ENCODE measurements at places on chromosomes 3 and 15. TPM values are rescaled to one million over a fixed set of nuclear protein-coding genes. Genes with fewer than 3 reads are reported as not detected.

Gene GHSR
- not detected for total RNA-seq

Gene SMAD6
- total RNA-seq, result 0.23 TPM

DNA sequence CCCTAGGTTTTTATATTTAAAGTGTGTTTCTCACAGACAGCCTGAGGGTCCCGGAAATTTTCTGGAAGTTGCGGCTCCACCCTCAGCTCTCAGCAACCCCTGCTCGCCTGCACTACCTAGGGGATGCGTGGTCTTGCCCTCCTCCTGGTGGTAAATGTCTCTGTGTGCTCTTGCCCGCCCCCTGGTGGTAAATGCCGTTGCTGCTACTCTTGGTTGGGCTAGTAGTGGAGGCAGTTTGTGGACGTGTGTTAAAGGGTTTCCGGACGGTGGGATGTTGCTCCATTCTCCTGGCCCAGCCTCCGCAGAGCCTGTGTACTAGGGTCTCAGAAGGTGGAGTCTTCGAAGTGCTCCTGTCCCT lies 27.4 kb downstream of the STOML1 start:
- H3K4me1 ChIP-seq, result peaks cover 27% of the 10 kb centered on the region
- H3K27me3 ChIP-seq, result no peaks in the 10 kb centered on the region
- peak; percentile 93 for DNase-seq
- H3K27ac ChIP-seq, result peak overlapping the region; percentile 76
- H3K36me3 ChIP-seq, result no peaks in the 10 kb centered on the region
- H3K4me3 ChIP-seq, result peak overlapping the region; percentile 66

DNA sequence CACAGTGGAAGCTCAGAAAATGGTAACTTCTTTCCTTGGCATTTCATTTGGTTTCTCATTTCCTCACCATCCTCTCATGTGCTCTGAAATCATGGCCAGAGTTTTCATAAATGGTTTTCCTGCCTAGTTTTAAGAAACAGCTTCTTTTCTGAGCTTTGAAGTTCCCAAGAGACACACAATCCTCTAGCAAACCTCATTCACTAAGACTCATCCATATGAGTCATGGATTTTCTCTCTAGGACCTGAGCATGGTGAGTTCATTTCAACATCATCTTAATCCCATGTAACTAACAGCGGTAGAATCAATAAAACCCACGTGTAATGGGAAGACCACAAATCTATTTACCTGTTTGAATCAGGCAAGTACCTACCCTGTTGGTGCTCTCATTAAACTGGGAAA lies 274.5 kb upstream of the LRTM1 start:
- H3K4me3 ChIP-seq, result no peak overlapping the region
- no peak overlapping the region for H3K27ac ChIP-seq
- H3K4me1 ChIP-seq, result no peaks in the 10 kb centered on the region
- no peaks in the 10 kb centered on the region for H3K36me3 ChIP-seq
- DNase-seq, result no peak

Gene TMC3
- not detected for total RNA-seq

- H3K4me3 ChIP-seq, result no peak overlapping the region
- DNase-seq, result no peak
- no peak overlapping the region for H3K27ac ChIP-seq
- H3K36me3 ChIP-seq, result no peaks in the 10 kb centered on the region
- no peaks in the 10 kb centered on the region for H3K4me1 ChIP-seq
Observed at GRCh38 chr3:23073724-23074305, 129.3 kb upstream of the UBE2E2 start.

Gene FETUB
- not detected for total RNA-seq

DNA sequence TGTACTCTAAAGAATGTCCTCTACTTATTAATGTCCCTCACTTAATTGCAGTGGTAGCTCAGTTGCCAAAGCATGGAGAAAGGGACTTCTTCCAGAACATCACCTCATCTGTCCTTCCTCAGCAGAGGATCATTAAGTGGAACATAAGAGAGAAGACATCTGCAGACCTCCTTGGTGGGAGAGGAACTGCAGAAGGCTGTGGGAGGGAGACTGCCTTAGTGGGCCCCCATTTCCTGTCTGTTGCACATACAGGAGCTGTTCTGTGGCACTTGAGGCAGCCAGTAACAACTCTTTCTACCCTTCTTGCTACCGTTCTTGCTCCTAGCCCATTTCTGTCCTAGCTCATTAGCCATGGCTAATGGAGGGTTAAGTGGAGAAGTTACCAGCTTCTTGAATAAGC lies 33.6 kb downstream of the HPS3 start:
- H3K4me1 ChIP-seq, result no peaks in the 10 kb centered on the region
- H3K36me3 ChIP-seq, result peaks cover 37% of the 10 kb centered on the region
- no peaks in the 10 kb centered on the region for H3K27me3 ChIP-seq
- H3K4me3 ChIP-seq, result no peak overlapping the region
- H3K27ac ChIP-seq, result no peak overlapping the region

DNA sequence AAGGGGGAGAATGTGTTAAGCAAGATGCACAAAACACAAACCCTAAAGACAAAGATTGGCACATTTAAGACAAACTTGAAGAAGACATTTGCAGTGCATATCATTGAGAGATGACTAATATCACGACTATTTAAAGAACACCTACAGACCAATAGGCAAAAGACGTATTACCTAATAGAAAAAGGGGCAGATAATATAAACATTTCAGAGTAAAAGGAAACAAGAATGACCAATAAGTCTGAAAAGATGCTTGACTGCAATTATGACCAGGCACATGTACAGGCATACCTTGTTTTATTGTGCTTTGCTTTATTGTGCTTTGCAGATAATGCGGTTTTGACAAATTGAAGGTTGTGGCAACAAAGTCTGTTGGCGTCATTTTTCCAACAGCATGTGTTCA lies 4.9 kb downstream of the HACD3 start:
- no peak for DNase-seq
- peaks cover 9% of the 10 kb centered on the region for H3K36me3 ChIP-seq
- no peak overlapping the region for H3K4me3 ChIP-seq
- peaks cover 33% of the 10 kb centered on the region for H3K4me1 ChIP-seq
- H3K27me3 ChIP-seq, result no peaks in the 10 kb centered on the region
- no peak overlapping the region for H3K27ac ChIP-seq

- no peaks in the 10 kb centered on the region for H3K4me1 ChIP-seq
- H3K27ac ChIP-seq, result no peak overlapping the region
- H3K27me3 ChIP-seq, result peaks cover 15% of the 10 kb centered on the region
- no peaks in the 10 kb centered on the region for H3K36me3 ChIP-seq
- no peak overlapping the region for H3K4me3 ChIP-seq
Observed at GRCh38 chr3:133192363-133192945, 154.3 kb downstream of the TMEM108 start.

DNA sequence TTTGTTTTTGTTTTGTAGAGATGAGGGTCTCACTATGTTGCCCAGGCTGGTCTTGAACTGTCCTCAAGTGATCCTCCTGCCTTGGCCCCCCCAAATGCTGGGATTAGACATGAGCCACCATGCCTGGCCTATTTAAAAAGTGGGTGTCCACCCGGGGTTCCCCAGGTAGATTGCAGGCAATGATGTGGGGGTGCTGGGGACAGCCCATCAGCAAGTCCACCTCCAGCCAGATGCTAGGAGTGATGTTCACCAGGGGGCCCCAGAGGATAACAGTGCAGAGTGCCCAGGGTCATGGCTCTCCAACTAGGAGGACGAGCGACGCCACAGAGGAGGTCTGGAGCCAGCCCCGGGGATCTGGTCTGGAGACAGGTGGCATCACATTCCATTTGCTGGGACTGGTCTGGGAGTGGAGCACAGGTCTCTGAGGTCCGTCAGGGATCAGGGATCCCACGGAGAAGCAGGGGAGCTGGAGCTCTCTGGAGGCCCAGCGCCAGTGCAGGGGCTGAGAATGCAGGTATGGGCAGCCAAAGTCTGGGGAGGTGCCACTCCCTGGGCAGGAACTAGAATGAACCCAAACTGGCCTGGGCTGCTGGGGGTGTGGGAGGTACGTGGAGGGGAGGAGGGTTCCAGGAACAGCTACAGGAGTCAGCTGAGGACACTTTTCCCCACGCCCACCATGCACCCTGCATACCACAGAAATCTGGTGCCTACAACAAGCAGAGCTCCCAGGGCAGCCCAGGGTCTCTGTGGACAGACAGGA lies 51.2 kb upstream of the PCSK6 start:
- H3K27ac ChIP-seq, result no peak overlapping the region
- no peak overlapping the region for H3K4me3 ChIP-seq
- H3K36me3 ChIP-seq, result no peaks in the 10 kb centered on the region
- peaks cover 7% of the 10 kb centered on the region for H3K27me3 ChIP-seq

Gene PDZRN3
- not detected for total RNA-seq

GRCh38 chr15:63501256-63502089 lies 2.9 kb upstream of the USP3 start:
- no peaks in the 10 kb centered on the region for H3K27me3 ChIP-seq
- DNase-seq, result peak; percentile 68
- H3K27ac ChIP-seq, result peak overlapping the region; percentile 97
- peak overlapping the region; percentile 77 for H3K4me3 ChIP-seq
- peaks cover 4% of the 10 kb centered on the region for H3K36me3 ChIP-seq
- peaks cover 53% of the 10 kb centered on the region for H3K4me1 ChIP-seq

- H3K36me3 ChIP-seq, result peaks cover 17% of the 10 kb centered on the region
- no peak for DNase-seq
- no peaks in the 10 kb centered on the region for H3K27me3 ChIP-seq
- H3K27ac ChIP-seq, result no peak overlapping the region
- H3K4me1 ChIP-seq, result no peaks in the 10 kb centered on the region
Observed at GRCh38 chr3:158395421-158395820, 175.6 kb upstream of the MLF1 start.
